Type B pancreatic cell (in vitro differentiated cells): ENCODE measurements at places on chromosomes 6 and 20. TPM values are rescaled to one million over a fixed set of nuclear protein-coding genes. Genes with fewer than 3 reads are reported as not detected.
A peak's percentile ranks its signal among the peaks of the same experiment; 100 is the strongest.

DNA sequence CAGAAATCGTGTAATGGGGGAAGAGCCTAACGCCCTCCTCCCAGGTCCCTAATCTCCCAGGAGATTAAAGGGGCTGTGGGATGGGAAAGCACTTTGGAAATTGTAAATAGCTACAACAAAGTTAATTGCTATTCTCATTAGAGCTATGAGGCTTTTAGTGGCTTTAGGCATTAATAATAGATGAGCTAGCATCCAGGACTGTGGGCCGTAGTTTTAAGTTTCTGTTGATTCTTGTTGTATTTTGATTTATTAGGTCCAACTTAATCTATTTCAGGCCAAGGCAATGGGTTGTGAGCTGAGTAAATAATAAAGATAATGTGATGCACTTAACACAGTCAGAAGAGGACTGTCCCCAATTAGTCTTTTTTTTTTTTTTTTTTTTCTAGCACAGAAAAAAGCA, 67.7 kb downstream of the ANKRD6 start:
- no peak overlapping the region for H3K27ac ChIP-seq
- no peak overlapping the region for H3K4me3 ChIP-seq
- DNase-seq: no peak
- H3K27me3 ChIP-seq: no peaks in the 10 kb centered on the region

DNA sequence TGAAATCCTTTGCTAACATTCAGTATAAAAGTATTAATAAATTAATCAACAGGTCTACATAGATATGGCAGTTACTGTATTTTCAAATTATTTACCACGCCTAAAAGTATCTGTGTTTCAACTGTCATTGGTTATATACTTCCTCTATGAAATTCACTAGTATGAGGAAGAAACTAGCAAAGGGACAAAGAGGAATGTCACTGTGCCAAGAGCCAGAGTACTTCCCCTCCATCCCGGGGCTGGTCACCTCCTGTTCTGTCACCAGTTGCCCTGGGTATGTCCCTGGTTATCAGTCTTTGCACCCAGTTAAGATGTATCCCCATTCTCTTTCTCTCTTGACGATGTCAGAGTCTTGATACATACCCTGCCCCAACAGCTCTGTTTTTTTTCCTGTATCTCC, 476.8 kb upstream of the SOX4 start:
- no peaks in the 10 kb centered on the region for H3K27me3 ChIP-seq
- no peak overlapping the region for H3K27ac ChIP-seq
- H3K36me3 ChIP-seq: no peaks in the 10 kb centered on the region
- peaks cover 22% of the 10 kb centered on the region for H3K4me1 ChIP-seq

DNA sequence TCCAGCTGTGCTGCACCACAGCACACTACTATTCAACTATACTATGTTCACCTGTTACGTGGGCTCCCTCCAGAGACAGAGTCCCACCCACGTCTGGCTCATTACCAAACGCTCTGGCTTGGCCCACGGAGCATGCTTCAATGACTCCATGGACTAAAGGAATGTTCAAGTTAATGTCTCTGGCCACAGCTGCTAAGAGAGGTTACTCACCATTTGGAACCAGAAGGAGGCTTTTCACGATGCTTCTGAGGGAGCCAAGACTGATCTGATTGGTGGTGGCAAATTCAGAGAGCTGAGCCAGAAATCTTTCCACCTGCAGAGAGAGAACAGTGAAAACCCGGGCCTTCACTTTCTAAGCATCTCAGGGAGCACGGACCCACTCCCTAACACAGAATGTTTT, 15.6 kb downstream of the COMMD7 start:
- peaks cover 18% of the 10 kb centered on the region for H3K4me1 ChIP-seq
- no peak overlapping the region for H3K4me3 ChIP-seq
- H3K27me3 ChIP-seq: no peaks in the 10 kb centered on the region
- no peak for DNase-seq
- peak overlapping the region; percentile 68 for H3K27ac ChIP-seq

- H3K4me1 ChIP-seq: no peaks in the 10 kb centered on the region
- H3K36me3 ChIP-seq: no peaks in the 10 kb centered on the region
- no peak overlapping the region for H3K27ac ChIP-seq
- no peak overlapping the region for H3K4me3 ChIP-seq
- DNase-seq: no peak
- H3K27me3 ChIP-seq: no peaks in the 10 kb centered on the region
Observed at GRCh38 chr6:103236923-103237322, 1622.8 kb downstream of the HACE1 start.

- H3K27ac ChIP-seq: no peak overlapping the region
- DNase-seq: peak; percentile 58
- no peaks in the 10 kb centered on the region for H3K4me1 ChIP-seq
- peaks cover 3% of the 10 kb centered on the region for H3K36me3 ChIP-seq
Observed at GRCh38 chr20:24956001-24956841, 7.2 kb downstream of the CST7 start.

GRCh38 chr20:2871661-2872458, 1.4 kb upstream of the PTPRA start:
- peaks cover 30% of the 10 kb centered on the region for H3K27me3 ChIP-seq
- peak overlapping the region; percentile 94 for H3K4me3 ChIP-seq
- peaks cover 28% of the 10 kb centered on the region for H3K4me1 ChIP-seq
- DNase-seq: no peak

GRCh38 chr6:31898383-31899011, 999 bp upstream of the EHMT2 start:
- peak overlapping the region; percentile 92 for H3K27ac ChIP-seq
- H3K27me3 ChIP-seq: no peaks in the 10 kb centered on the region
- peaks cover 16% of the 10 kb centered on the region for H3K4me1 ChIP-seq
- peaks cover 1% of the 10 kb centered on the region for H3K36me3 ChIP-seq
- no peak for DNase-seq

DNA sequence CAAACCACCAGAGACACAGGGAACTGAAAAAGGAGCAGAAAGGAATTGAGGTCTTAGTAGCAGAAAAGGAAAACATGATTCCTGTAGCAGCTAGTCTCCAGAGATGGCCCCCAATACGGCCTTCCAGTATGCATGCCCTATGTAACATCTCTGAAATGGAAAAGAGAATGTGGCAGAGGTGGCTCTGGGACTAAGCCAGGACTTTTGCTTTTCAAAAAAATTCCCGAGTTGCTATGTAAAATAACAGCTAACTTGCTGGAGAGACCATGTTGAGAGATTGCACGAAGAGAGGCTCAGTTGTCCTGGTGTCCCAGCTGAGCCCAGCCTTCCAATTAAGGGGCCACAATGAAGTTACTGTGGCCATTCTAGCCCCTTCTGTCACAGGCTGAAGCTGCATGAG, 27.7 kb downstream of the IL20RA start:
- DNase-seq: no peak
- H3K4me1 ChIP-seq: peaks cover 8% of the 10 kb centered on the region
- no peak overlapping the region for H3K27ac ChIP-seq
- H3K27me3 ChIP-seq: no peaks in the 10 kb centered on the region
- H3K4me3 ChIP-seq: no peak overlapping the region
- no peaks in the 10 kb centered on the region for H3K36me3 ChIP-seq

GRCh38 chr6:130962966-130963365, 100.1 kb downstream of the EPB41L2 start:
- H3K36me3 ChIP-seq: no peaks in the 10 kb centered on the region
- H3K27me3 ChIP-seq: no peaks in the 10 kb centered on the region
- H3K4me1 ChIP-seq: peaks cover 3% of the 10 kb centered on the region
- H3K27ac ChIP-seq: no peak overlapping the region
- DNase-seq: no peak
- no peak overlapping the region for H3K4me3 ChIP-seq

- no peak overlapping the region for H3K27ac ChIP-seq
- H3K36me3 ChIP-seq: peaks cover 48% of the 10 kb centered on the region
- DNase-seq: no peak
- no peaks in the 10 kb centered on the region for H3K4me1 ChIP-seq
- H3K27me3 ChIP-seq: no peaks in the 10 kb centered on the region
Observed at GRCh38 chr6:143176090-143177021, 115.7 kb downstream of the AIG1 start.

DNA sequence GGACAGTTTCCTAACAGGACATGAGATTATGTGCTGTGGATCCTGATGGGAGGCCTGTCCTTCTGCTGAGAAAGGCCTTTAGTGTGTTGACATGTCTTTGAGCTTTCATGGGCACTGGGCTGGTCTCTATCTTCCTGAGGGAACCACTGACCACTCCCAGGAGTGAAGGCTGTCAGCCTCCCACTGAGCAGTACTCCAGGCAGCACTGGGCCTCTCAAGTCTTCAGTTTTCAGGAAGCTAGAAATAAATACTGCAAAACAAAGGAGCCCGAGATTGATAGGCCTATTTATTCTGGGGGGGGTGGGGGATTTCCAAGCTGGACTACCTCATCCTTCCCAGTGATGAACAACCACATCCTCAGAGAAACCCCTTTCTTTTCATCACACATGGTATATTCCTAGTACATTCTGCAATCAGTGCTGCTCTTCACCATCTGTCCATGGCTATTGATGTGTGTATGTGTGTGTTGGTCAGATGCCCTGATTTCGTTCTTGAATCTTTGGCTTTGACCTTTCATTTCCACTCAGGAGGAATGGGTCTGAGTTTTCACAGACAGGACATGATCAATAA, 180.9 kb upstream of the SPTLC3 start:
- H3K4me1 ChIP-seq: peaks cover 6% of the 10 kb centered on the region
- H3K36me3 ChIP-seq: no peaks in the 10 kb centered on the region
- DNase-seq: no peak
- peaks cover 3% of the 10 kb centered on the region for H3K27me3 ChIP-seq

GRCh38 chr6:88629838-88630494, 333.5 kb downstream of the RNGTT start:
- H3K27me3 ChIP-seq: no peaks in the 10 kb centered on the region
- no peak overlapping the region for H3K27ac ChIP-seq
- DNase-seq: no peak
- H3K4me1 ChIP-seq: peaks cover 6% of the 10 kb centered on the region

- no peak overlapping the region for H3K4me3 ChIP-seq
- no peak for DNase-seq
- peaks cover 11% of the 10 kb centered on the region for H3K4me1 ChIP-seq
- peaks cover 5% of the 10 kb centered on the region for H3K27me3 ChIP-seq
Observed at GRCh38 chr20:58624687-58625086, 26.4 kb upstream of the STX16 start.

The RNF182 gene
- 2.8 and 12.3 TPM in 2 replicates for total RNA-seq

The PHACTR1 gene
- total RNA-seq: 6.6 and 12.3 TPM in 2 replicates

The CALHM6 gene
- total RNA-seq: 0.99 and 1.6 TPM in 2 replicates

The GPANK1 gene
- 17.6 and 20.2 TPM in 2 replicates for total RNA-seq

The EEF1E1 gene
- total RNA-seq: 26.5 and 37.0 TPM in 2 replicates

The BYSL gene
- total RNA-seq: 32.3 and 36.5 TPM in 2 replicates

The C20orf144 gene
- 0.29 and 0.82 TPM in 2 replicates for total RNA-seq

The GSTA2 gene
- total RNA-seq: 20.7 and 25.3 TPM in 2 replicates

The CFB gene
- 7.8 and 13.6 TPM in 2 replicates for total RNA-seq

The PDE10A gene
- 6.6 and 10.8 TPM in 2 replicates for total RNA-seq

The TTK gene
- total RNA-seq: 13.4 and 32.1 TPM in 2 replicates

The CCM2L gene
- total RNA-seq: 0.19 and 0.63 TPM in 2 replicates
